ENCODE measurements at places on chromosomes 5 and 9.

- no peak for DNase-seq
Observed at GRCh38 chr9:242461-243080, 27.9 kb downstream of the DOCK8 start.

GRCh38 chr5:14174230-14174636 lies 31.1 kb downstream of the TRIO start:
- DNase-seq: peak; percentile 67

- no peak for DNase-seq
Observed at GRCh38 chr9:105330201-105330600, 85.8 kb downstream of the SLC44A1 start.

GRCh38 chr9:81225596-81225995 lies 463.8 kb downstream of the TLE1 start:
- DNase-seq: no peak

DNA sequence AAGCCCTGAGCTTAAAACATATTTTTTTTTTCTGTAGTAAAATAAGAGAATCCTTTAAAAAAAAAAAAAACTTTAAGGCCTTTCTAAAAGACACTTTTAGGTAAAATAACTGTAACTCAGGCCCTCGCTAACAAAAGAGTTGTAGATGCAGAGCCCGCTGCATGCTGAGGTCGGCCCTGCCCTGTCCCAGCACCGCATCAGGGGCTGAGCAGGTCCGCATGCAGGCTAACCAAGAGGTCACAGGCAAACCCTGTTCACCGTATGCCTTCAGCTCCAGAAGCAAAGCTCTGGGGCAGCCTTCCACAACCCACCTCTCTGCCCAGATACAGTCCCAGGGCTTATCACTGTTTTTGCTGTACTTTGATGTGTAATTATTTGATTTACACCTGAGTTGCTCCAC lies 216.1 kb downstream of the GNA14 start:
- DNase-seq: no peak

- DNase-seq: no peak
Observed at GRCh38 chr5:175738126-175738525, 80.3 kb downstream of the HRH2 start.
